Endothelial cell of umbilical vein (primary cell): ENCODE measurements at places on chromosomes 3 and 15. TPM values are rescaled to one million over a fixed set of nuclear protein-coding genes. Genes with fewer than 3 reads are reported as not detected.

The CHRM5 gene
- not detected in 2 replicates for total RNA-seq

The KY gene
- not detected in 2 replicates for total RNA-seq

The SNRPN gene
- 103 and 117 TPM in 2 replicates for total RNA-seq

The SCN11A gene
- total RNA-seq = 0.07 TPM in 1 of 2 replicates, not detected in the other

The ACSBG1 gene
- total RNA-seq = not detected in 2 replicates
